Stimulated activated CD8-positive, alpha-beta memory T cell treated with anti-CD3 and anti-CD28 coated beads, Interleukin-7, amount 100 ng/mL, for 1 hour (primary cell): ENCODE measurements at places on chromosomes 7 and 10.

DNA sequence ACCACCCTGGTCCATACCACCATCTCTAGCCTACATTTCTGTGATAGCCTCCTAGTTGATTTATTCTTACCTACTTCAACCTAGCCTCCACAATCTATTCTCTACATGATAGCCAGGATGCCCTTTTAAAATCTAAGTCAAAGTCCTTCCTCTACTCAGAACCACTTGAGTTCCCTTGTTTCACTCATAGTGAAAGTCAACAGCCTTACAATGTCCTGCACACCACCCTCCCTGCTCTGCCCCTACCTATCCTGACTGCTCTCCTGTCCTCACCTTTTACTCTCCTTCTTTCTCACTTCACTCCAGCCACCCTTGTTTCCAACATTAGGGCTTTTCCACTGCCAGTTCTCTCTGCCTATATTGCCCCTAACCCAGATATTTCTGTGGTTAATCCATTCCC lies 146.7 kb downstream of the GRM3 start:
- DNase-seq, result no peak

DNA sequence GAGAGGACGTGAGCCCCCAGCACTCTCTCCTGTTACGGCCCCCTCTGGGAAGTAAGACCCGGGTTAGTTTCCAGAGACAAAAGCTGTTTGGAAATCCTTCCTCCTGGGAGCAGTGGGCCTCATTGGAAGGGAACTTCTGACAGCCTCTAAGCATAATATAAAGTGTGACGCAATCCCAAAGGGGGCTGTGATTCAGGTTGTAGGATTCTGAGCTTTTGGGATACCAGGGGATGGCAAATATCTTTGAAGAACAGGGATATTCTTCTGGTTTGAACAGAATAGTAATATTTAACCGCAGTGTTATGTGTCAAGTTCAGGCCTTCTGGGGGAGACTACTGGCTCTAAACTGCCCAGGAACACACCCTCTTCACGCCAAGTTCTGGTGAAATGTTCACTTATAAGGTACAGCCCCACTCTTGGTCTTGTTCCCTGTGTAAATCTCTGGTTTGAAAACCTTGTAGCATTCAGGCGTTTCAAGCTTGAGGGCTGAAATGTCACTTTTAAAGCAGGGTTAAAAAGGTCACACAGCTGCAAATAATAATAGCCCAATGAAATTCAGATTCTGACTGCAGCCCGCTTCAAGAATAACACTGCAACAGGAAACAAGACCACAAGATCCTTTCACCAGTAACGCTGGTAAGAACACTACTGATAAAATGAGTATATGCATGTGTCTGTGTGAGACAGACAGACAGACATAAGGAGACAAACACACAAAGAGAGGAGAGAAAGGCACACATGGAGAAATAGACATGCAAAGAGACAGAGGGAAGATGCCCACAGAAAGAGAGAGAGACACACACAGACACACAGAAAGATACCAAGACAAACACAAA lies 69.0 kb downstream of the CREB5 start:
- no peak for DNase-seq

DNA sequence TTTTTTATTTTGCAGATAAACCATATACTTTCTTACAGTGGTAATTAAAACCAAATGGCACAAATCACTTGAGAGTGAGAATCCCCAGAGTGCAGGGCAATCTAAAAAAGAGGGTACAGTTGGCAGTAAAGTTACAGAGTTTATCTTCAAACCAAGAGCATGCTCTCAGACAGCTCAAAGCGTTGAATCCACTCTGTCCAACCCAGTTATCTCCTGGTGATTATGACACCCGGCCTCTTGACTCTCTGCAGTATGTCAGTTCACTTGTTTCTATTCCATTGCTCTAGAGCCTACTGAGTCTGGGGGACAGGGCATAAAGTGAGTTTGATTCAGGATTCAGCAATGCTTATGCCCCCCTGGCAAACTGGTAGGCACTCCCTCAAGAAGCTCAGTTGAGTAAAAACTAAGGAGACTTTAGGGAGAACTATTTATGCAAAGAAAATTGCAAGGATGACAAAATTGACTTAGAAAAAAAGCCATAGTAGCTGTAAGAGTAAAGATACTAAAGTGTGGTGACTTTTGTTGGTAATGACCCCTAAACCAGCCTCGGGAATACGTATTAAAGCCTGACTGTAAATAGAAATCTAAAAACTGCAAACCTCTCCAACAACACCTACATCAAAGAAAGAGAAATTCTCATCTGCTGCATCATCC lies 55.5 kb downstream of the COL1A2 start:
- no peak for DNase-seq

GRCh38 chr10:19843487-19843886 lies 27.3 kb downstream of the PLXDC2 start:
- DNase-seq, result no peak

- DNase-seq, result no peak
Observed at GRCh38 chr10:109920016-109920415, 3.3 kb downstream of the XPNPEP1 start.

DNA sequence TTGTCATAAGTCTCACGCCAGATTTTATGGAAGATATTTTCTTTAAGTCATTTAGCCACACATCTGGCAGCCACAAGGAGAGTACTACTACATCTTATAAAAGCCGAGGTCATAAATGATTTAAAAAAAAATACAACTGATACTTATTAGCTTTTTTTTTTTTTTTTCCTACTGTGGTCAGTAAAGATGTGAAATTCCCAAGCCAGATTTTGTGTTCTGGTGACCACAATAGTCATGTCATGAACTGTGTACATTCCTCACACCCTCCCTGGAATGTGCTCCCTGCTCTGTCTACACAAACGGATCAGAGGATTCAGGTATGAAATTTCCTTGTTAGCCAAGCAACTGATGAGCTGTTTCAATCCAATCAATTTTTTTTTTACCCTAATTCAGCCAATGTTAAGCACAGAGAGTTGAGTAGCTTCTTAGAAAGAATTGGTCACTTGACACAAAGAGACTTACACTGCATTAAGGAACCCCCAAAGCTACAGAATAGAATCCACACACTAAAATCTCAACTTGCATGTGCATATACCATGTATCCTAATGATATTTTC lies 54.7 kb downstream of the CHRM2 start:
- DNase-seq, result no peak

GRCh38 chr7:4919969-4920766 lies 36.7 kb upstream of the RADIL start:
- DNase-seq, result no peak

- no peak for DNase-seq
Observed at GRCh38 chr10:62462461-62462860, 88.3 kb downstream of the ZNF365 start.

DNA sequence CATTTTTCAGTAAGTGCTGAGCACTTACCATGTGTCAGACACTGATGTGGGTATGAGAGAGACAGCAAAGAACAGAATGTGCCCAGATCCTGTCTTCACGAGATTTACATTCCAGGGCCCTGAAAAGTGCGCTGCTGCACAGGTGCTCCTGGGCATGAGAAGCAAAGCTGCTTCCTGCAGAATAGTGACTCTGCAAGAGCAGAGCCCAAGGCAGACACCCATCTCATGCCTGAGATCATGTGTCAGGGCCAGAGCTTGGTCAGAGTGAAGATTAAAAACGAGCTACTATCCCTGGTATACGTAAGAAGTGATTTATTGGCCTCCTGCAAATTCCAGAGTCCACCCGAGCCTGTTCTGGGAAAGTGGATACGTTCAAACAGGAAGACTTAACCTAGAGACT lies 824.4 kb downstream of the GRID1 start:
- DNase-seq, result no peak

DNA sequence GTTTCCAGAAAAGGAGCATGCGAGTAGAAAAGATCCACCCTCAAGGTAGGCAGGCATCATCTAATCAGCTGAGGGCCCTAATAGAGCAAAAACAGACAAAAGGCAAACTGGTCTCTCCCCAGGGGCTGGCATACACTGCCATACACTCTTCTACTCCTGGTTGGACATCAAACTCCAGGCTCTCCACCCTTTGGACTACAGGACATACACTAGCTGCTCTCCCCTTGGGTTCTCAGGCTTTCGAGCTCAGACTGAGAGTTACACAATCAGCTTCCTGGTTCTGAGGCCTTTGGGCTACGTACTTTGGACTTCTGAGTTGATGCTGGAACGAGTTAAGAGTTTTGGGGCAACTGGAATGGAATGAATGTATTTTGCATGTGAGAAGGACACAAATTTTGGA lies 50.9 kb upstream of the TM9SF3 start:
- no peak for DNase-seq

GRCh38 chr7:71553306-71553705 lies 421.4 kb downstream of the GALNT17 start:
- no peak for DNase-seq

GRCh38 chr7:83821866-83822265 lies 172.9 kb upstream of the SEMA3E start:
- DNase-seq, result no peak

- DNase-seq, result no peak
Observed at GRCh38 chr7:996079-996872, 13.3 kb downstream of the CYP2W1 start.

DNA sequence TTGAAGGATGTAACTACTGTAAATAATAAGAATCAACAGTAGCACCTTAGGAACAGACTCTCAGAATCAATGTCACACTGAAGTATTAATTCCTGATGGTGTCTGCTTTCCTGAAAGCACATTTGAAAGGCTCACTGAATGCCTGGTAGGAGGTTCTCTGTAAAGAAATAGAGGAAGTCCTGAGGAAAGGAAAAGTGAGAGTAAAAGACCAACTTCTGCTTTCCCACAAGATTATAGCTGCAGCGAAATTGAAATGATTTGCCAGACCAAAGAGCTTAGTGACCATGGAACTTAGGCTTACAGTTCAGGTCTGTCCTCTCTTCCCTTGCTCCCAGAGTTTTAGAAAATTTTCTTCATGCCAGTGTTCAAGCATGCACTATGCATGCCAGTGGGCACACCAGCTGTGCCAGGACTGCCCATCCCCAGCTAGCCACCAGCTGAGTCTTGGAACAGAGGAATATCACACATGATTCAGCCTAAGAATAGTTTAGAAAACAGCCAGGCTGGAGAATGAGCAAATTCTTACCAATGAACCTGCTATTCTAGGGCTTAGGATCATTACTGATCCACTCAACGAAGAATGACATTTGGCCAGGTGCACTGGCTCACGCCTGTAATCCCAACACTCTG lies 123.2 kb downstream of the HERPUD2 start:
- no peak for DNase-seq

DNA sequence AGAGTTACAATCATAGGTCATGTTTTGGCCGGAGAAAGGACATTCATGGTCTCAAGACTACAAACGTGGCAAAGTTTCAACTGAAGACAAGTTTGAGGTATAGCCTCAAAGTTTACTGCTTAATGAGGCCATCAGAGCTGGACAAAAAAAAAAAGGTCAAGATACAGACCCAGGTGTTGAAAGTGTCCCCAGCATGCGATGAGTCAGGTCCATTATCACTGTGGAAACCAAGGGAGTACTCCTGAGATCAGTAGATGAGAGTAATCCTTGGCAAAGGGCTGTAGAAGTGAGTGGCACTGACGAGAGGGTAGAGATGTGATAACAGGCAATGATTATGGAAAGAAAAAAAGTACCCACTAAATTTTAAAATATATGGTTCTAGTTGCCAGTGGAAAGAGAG lies 80.1 kb upstream of the LRRN3 start:
- no peak for DNase-seq

DNA sequence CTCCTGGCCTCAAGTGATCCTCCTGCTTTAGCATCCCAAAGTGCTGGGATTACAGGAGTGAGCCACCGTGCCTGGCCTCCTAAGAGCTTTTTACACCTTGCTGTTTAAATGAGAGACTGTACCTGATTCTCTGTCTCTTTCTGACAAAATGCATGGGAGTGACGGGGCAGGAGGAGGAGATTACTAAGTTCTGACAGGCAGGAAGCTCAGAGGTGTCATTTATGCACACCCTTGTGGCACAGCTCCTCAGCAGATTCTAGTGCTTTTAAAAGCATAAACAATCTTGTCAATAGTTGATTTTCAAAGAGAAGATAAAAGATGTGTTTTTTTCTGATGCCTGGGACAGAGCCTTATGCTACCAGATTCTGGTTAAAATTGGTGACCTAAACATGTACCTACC lies 39.7 kb upstream of the STEAP4 start:
- no peak for DNase-seq

DNA sequence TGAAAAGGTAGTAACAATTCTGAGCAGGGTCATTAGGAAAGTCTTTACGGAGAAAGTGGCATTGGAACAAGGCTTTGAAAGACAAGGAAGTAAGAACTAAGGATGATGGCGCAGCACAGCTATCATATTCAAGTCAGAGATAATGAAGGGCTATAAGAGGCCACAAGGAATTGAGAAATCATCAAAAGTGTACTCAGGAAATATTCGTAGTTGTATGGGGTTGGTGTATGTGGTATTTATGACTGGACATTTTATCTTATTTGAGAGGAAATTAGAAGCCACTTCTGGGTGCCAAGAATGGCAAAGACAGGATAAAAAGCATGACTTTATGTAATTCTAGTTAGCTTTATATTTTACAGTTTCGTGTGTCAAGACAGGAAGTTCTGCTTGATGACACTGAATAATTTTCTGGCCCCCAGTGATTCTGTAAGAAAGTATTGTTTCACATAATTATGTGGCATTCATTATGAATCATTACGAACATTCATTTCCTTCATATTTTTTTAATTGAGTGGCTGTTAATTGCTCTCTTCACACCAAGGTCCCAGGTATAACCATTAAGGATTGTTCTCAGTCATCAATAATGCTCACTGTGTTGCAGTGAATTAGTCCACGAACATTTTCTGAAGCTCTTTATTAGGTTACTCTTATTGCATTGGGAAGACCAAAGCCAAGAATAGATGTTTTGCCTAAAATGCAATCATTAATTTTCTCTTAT lies 244.3 kb downstream of the PHF14 start:
- no peak for DNase-seq

GRCh38 chr7:131674131-131674530 lies 117.7 kb upstream of the PODXL start:
- DNase-seq, result no peak
